ENCODE measurements at places on chromosomes 7 and 10.

DNA sequence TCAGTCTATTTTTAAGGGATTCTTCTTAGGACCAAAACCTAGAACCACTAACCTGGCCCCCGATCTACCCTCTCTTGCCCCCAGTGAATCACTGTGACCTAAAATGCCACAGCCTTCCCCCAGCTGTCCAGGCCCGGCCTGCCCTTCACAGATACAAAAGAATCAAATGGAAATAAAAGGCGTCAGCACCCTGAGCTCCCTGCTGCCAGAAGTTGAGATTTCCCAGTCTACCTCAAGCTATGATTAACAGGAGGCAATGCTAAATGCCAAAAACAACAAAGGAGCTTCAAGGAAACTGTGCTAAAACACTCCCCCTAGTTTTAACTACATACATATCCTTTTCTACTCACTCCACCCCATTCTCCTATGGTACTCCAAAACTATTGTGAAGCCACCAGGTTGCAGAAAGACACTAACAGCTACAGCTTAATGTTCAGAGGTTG, 67.8 kb downstream of the GSAP start:
- no peak for DNase-seq

DNA sequence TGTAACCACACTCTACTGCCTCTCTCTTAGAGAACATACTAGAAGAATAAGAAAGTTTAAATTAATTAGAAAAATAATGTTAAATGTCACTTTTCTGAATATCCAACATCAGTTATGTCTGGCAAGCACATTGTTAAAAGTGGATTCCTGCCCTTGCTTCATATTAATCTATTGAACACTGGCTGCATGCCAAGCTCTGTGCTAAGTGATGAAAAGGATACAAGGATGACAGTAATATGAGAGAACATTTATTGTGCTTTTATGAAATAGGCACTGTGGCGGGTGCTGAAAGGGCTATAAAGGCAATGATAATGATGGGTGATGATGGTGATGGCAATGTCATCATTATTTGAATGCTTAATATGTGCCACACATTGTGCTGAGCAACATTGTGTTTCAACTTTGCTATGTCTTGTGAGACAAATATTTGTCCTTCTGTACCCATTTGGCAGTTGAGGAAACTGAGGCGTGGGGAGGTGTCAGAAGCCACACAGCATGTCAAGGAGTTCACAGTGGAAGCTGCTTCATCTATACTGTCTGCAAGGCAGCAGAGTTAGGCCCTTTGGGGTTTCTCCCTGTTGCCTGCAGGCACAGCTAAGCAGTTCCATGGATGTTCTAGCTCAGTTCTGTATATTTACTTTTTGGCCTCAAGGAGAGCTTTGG, 64.2 kb upstream of the RAPGEF5 start:
- no peak for DNase-seq

- DNase-seq, result no peak
Measured at GRCh38 chr7:16543456-16543855, 16.8 kb downstream of the LRRC72 start.

- no peak for DNase-seq
Measured at GRCh38 chr7:83305027-83305426, 142.3 kb upstream of the PCLO start.

- DNase-seq, result no peak
Measured at GRCh38 chr10:20598590-20598989, 298.5 kb downstream of the NEBL start.

DNA sequence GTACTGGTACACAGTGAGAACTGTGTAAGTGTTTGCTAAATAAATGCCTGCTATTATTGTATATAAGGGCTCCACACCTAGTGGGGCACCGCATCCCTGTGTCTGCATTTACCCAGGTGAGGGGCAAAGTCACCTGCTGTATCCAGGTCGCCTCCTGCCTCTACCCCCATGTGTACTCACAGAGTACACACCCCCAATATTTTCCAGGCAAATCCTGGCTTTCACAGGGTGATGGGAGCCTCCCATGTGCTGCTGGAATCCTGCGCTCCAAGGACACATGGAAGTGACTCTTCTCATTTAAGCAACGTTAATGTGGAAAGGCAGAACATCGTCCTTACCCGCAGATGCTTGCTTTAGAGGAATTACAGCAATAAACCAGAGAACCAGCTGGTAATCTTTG, 48.2 kb downstream of the ARHGAP22 start:
- no peak for DNase-seq

DNA sequence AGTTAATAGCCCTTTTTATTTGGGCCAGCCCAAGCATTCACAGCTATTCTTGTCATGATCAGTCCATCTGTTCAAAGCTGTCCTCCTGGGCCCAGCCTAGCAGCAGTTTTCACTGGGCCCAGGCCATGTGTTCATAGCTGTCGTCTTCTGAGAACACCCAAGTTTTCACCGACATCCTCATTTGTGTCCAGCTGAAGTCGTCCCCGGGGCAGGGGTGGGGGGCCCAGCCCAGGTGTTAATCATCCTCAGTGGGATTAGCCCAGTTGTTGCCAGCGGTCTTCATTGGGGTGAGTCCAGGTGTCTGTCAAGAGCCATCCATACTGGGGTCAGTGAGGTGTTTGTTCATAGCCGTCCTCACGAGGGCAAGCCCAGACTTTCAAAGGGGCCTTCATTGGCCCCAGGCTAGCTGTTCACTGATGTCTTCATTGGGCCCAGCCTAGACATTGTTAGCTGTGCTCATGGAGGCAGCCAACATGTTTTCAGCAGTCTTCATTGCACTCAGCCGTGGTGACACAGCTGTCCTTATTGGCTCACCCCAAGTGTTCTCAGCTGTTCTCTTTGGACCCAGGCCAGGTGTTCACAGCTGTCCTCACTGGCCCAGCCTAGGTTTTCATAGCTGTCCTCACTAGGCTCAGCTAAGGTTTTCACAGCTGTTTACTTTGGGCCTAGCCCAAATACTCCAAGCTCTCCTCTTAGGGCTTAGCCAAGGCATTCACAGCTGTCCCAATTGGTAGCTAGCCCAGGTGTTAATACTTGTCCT, 10.0 kb downstream of the FRG2B start:
- no peak for DNase-seq

DNA sequence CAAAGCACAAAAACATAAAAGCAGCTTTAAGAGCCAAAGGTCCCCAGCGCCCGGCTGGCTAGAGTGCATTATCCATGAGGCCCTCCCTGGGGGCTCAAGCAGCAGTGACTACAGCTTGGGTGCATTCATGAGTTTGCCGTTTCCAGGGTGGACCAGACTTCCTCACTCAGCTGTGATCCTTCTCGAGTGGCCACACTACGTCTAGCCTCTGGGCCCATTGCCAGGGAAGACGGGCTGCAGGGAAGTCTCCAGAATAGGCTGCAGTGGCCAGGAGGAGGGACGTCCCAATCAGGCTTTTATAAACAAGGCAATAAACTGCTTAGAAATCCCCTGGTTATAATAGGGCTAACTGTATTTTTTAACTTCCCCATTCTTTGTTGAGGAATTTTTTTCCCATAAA, 89.4 kb upstream of the C1QL3 start:
- no peak for DNase-seq
